Type B pancreatic cell (in vitro differentiated cells): ENCODE measurements at places on chromosomes 2 and 18. TPM values are rescaled to one million over a fixed set of nuclear protein-coding genes. Genes with fewer than 3 reads are reported as not detected.

The IL36B gene
- total RNA-seq: not detected in 2 replicates

The DCDC2C gene
- not detected in 2 replicates for total RNA-seq

The LOXL3 gene
- total RNA-seq: 3.4 and 23.8 TPM in 2 replicates

The SLC4A3 gene
- 8.0 and 15.8 TPM in 2 replicates for total RNA-seq

The NEMP2 gene
- total RNA-seq: 5.8 and 7.2 TPM in 2 replicates

- DNase-seq: no peak
- H3K36me3 ChIP-seq: peaks cover 3% of the 10 kb centered on the region
- no peak overlapping the region for H3K27ac ChIP-seq
Observed at GRCh38 chr2:138730497-138731030, 49.6 kb downstream of the NXPH2 start.
